ENCODE measurements at places on chromosomes 11 and 22.

- no peak for DNase-seq
These were observed 33.8 kb upstream of the FBLN1 start for GRCh38 chr22:45468872-45469271.

- DNase-seq: no peak
These were observed 623.8 kb upstream of the KIRREL3 start for GRCh38 chr11:127624306-127624856.

- DNase-seq: no peak
These were observed 464.6 kb downstream of the JRKL start for GRCh38 chr11:96854425-96854824.

- DNase-seq: no peak
These were observed 871.9 kb downstream of the TBC1D22A start for GRCh38 chr22:47634347-47634746.

DNA sequence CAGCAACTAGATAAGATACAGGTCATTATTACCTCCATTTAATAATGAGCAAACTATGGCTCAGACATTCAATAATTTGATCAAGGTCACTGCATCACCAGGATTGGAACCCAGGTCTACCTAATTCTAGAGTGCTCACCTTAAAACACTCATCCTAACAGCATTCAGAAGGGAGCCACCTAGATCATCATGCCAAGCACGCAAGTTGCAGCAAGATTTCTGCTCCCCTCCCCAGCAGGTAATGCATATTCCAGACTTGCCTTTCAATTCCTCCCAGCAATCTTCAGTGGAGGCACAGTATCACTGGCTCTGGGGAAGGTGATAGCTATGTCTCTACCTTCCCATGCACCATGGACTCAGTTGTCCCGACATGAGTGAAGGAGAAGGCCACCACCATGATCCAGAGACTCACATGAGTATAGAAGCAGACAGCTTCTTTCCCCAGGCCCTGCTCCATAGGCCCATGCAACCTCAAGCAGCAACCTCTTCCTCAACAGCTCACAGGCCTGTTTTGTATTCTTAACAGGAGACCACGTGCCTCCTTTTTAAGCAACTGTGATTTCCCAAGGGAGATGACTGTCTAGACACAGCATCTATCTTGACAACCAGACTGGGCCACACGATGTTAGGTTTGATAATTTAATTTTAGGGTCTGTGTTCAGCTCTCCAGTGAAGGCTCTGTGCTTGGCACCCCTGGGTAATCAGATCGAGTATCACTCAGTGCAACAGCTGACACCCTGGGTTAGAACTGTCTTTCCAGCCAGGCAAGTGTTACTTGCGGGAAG, 36.4 kb downstream of the RAB30 start:
- DNase-seq: no peak

- no peak for DNase-seq
These were observed 104.6 kb upstream of the SORL1-AS1 start for GRCh38 chr11:121557348-121557747.

DNA sequence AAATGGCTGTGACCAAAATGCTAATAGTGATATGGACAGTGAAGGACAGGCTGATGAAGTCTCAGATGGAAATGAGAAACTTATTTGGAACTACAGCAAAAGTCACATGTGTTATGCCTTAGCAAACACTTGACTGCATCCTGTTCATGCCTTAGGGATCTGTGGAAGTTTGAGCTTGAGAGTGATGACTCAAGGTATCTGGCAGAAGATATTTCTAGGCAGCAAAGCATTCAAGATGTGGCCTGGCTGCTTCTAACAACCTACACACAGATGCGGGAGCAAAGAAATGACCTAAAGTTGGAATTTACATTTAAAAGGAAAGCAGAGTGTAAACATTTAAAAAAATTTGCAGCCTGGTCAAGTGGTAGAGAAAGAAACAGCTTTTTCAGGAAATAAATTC, 28.1 kb upstream of the CD81 start:
- no peak for DNase-seq

DNA sequence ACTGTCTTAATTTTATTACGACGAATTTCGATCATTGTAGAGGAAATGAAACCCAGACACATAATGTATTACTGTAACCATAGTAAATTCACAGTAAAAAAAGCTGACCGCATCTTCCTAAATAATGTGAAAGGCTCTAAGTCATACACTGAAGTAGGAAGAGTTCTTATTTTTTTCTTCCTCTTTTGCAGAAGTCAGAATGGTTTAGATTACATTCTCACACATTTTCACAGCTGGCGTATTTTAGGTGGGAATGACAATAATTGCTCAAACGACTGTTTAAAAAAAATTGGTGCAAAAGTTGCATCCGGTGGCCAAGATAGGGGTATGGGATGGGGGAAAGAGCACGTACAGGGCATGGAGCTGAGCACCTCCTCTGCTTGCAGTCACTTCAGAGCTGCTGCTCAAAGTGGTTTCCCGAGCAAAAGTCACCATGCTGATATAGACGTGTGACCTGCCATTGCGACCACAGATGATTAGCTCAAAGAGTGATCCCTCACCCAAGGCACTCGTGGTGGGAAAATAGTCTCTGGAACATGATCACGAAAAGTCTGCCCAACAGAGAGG, 35.3 kb downstream of the MMP13 start:
- no peak for DNase-seq

GRCh38 chr11:24635588-24636290, 138.9 kb downstream of the LUZP2 start:
- no peak for DNase-seq

- DNase-seq: no peak
These were observed 1.1 kb downstream of the OSBP start for GRCh38 chr11:59614277-59615119.

DNA sequence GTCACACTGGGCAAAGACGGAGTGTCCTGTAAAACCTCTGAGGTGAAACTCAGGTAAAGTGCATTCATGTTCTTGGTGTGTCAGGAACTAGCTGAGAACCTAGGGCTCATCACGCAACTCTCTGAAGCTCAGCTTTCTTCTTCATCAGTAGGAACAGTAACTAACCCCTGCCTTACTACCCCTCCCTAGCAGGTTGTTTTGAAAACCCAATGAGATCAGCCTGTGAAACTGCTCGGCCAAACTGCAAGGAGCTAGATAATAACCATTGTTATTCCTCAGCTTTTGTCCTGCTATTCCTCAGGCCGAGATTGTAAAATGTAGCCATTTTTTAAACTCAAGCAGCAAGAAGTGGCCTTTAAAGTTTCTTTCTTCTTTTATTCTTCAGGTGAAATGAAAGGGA, 9.8 kb upstream of the FJX1 start:
- DNase-seq: no peak

DNA sequence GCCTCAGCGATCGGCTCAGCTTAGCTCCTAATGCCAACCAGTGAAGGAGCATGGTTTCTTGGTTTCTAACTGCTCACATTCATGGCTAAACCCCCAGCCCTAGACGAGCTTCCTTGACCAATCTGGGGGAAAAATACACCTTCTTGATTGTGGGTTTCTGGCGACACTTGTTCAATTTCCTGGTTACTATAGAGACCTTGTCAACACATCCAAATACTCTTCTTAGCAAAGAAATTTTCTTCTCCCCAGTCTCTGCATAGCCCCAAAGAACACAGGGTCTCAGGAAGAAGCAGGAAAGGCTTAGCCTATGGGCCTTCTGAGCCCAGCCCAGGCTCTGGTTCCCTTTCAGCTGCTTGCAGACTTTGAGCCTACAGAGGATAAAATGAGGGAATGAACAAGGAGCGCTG, 88.5 kb upstream of the SYT13 start:
- DNase-seq: no peak

- DNase-seq: no peak
These were observed 62.2 kb upstream of the HEPHL1 start for GRCh38 chr11:93958991-93959390.

DNA sequence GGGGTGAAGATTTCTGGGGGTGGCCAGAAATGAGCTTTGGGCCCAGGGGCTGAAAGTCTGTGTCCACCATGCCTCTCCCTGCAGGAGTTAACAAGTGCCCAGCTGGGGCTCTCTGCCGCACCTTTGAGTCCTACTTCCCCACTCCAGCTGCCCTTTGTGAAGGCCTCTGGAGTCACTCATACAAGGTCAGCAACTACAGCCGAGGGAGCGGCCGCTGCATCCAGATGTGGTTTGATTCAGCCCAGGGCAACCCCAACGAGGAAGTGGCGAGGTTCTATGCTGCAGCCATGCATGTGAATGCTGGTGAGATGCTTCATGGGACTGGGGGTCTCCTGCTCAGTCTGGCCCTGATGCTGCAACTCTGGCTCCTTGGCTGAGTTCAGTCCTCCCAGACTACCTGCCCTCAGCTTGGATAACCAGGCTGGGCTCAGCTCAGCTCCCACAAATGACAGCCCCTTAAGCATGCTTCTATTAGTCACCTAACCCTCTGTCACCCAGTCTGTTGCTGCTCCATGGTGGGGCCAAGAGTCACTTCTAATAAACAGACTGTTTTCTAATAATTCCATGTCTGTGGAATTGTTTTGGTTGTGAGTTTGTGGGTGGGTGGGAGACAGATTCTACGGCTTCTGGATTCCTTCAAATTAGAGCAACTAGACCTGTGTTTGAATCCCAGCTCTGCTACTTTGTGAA, 3.0 kb upstream of the INPPL1 start:
- DNase-seq: no peak

DNA sequence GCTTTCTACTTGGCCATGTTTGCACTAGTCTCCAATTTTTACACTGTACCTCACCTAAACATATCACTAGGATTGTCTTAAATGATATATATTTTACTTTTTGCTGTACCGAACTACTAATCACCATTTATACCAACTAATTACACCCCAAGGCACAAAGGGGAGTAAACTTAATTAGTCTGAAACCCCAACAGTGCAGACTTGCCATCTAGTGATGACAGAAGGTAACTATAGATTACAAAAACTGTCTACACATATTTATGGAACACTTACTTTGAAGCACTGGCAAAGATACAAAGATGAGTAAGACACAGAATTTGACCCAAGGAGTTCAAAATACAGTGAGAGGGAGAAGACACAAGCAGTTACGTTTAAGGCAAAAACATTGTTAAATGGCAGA, 139.7 kb downstream of the CNTN5 start:
- no peak for DNase-seq

DNA sequence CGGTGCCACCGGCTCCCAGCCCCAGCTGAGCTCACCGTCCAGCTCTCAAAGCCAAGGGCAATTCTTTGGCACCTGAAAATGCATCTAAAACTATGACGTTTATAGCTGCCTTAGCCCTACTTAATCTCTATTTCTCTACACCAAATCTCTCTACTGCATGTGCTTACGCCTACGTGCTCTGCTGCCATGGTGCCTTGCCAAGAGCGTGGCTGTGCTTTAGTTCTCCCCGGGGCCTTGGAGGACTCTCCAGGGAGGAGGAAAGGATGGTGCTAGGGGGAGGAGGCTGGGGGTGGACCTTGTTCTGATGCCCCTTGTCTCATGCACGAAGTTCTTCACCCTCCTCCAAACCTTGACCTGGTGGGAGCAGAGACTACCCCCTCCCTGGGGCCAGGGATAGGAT, 9.0 kb upstream of the BID start:
- DNase-seq: no peak

- DNase-seq: no peak
These were observed 144.1 kb downstream of the NOX4 start for GRCh38 chr11:89347071-89347470.

- no peak for DNase-seq
These were observed 172.3 kb downstream of the AASDHPPT start for GRCh38 chr11:106249617-106250239.

DNA sequence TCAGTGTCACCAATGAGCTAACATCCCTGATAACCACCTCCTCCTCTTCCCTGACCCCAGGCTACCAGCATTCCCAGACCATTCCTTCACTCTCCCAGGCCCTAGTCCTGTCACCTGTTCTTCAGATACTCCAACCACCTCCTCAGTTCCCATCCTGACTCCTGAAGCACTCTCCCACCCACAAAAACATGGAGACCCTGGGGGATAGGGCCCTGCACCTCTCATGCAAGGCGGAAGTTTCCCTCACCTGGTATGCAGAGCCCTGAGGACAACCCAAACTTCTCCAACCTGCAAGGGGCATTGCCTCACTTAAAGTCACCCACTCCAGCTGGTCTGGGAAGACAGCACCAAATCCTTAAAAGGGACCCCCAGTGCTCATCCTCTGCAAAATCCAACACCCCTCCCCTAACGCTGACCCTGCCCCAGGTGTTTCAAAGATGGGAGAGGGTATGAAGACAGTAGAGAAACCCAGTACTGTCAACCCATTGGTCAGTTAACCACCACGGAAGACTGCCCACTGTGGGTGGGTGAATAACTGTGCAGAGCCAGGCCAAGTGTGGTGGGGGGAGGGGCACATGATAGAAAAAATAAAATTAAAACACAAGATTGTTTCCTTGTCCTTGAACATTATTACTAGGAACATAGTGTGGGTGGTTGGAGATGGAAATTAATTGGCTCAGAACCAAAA, 1.4 kb downstream of the TNKS1BP1 start:
- no peak for DNase-seq

DNA sequence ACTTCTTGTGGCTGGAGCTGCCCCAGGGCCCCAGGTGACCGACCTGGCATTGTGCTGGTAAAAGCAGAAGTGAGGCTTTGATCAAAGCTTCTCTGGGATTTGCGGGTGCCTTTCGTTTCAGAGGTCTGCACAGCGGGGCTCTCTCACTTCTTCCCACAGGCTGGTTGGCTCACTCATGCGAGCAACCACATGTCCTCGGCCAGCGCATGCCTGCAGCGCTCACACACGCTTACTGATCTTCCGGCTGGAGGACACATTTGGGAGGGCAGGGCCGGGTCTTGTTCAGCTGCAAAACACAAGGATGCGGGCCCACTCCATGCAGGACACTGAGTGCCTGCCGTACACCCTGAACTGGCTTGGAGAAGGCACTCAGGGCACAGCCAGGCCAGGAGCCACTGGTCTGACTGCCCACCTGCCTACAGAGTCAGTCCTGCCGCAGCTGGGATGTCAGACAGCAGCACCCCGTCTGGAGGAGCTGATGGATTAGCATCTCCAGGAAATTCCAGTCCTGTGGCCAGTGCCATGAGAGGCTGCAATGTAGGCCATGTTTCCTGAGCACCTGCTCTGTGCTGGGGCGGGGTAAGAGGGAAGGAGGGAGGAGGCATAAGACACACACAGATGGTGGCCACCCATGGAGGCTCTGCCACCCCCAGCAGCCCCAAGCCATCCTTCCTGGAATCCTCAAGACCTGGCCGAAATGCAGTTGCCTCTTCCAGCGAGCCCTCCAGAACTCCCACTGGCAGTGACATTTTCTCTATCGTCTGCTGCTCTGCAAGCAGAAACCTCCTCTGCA, 1383.2 kb downstream of the BRD1 start:
- peak; percentile 51 for DNase-seq

GRCh38 chr11:6667733-6668374, 12.2 kb upstream of the DCHS1 start:
- DNase-seq: no peak

GRCh38 chr11:117820071-117820470, 4.5 kb downstream of the FXYD2 start:
- DNase-seq: no peak

- DNase-seq: peak; percentile 56
These were observed 13.5 kb downstream of the C11orf97 start for GRCh38 chr11:94525546-94526324.
